ENCODE measurements at places on chromosomes 16 and 17. TPM values are rescaled to one million over a fixed set of nuclear protein-coding genes. Genes with fewer than 3 reads are reported as not detected.

The PPL gene
- 53.1 TPM for total RNA-seq

GRCh38 chr17:79220713-79221291, 146.2 kb downstream of the ENGASE start:
- DNase-seq = no peak

The CES1 gene
- total RNA-seq = 22.0 TPM

DNA sequence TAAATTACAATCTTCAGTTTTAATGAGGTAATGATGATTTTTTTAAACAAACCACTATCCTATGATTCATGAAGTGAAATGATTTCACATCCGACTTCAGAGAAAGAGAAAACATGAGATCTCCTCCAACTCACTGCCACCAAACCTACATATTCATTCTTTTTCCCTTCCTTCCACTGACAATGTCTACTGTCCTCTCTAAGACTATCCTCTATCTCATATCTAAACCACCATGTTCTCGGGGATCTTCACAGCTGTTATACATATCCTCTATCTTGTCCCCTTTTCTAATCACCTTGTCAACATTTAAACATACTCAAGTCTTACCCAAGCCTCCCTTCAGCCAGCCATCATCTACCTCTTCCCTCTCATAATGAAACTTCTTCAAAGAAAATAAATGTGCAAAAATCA, 53.5 kb downstream of the SMURF2 start:
- DNase-seq = no peak

The GAST gene
- not detected for total RNA-seq

The CLEC19A gene
- total RNA-seq = not detected

GRCh38 chr16:10938796-10939648, 3.2 kb downstream of the DEXI start:
- DNase-seq = no peak

Measured in breast epithelium (tissue), 4 donors.